IPS DF 19.7 (cell line): ENCODE measurements at places on chromosomes 3 and 15.

DNA sequence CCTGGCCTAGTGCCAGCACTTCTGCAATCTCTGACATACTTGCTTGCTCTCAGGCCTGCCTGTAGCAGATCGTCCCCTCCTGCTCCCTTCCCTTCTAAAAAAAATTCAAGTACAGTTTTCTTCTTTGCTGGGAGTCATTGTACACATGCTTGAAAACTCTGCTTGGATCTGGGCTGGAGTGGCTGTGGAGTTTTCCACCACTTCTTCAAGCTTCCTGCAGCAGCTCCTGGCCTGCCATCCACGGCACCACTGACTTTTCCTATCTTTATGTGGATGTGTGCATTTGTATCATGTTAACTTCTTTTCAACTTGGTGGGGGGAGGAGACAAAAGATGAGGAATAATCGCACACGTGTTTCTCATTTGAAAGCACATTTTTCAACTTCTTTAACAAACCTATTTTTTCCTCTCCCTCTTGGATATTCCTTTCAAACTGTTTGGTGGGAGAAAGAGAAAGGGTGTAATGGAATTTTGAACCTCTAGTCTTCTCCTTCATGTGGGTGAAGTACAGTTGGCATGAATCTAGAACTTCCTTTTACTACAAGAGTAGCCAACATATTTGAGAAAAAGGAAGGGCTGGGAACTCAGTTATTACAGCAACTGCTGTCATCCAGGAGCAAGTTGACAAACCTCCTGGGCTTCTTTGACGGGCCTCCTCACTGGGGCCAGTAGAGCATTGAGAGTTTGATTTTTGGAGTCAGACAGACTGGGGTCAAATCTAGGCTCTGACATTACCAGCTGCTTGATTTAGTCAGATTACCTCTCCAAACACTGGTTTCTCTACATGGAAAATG, 61.2 kb upstream of the LRTM1 start:
- DNase-seq, result no peak

- no peak for DNase-seq
Measured at GRCh38 chr15:27429577-27429976, 458.6 kb downstream of the GABRG3 start.

DNA sequence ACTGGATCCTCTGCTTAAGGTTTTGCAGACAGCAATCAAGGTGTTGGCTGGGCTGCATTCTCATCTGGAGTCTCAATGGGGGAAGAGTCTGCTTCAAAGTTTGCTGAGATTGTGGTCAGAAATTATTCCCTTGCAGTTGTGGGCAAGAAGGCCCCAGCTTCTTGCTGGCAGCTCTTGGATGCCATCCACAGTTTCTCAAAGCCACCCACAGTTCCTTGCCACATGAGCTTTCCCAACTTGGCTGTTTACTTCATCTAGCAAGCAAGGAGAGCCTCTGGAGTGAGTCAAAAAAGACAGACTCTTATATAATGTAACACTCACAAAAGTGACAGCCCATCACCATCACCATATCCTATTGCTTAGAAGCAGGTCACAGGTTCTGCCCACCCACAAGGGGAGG, 62.1 kb upstream of the ABHD2 start:
- DNase-seq, result no peak

DNA sequence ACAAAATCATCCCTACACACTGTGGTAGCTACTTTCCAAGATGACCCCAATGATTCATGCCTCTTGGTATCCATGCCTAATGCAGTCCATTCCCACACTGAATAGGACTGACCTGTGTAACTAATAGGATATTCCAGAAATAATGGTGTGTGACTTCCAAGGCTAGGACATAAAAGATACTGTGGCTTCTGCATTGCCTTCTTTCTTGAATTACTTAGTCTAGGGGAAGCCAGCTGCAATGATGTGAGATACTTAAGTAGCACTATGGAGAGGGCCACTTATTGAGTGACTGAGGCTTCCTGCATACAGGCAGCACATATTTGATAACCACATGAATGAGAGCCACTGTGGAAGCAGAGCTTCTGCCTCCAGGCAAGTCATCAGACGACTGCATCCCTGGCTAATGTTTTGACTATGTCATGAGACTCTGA, 50.1 kb downstream of the NR1I2 start:
- DNase-seq, result no peak

DNA sequence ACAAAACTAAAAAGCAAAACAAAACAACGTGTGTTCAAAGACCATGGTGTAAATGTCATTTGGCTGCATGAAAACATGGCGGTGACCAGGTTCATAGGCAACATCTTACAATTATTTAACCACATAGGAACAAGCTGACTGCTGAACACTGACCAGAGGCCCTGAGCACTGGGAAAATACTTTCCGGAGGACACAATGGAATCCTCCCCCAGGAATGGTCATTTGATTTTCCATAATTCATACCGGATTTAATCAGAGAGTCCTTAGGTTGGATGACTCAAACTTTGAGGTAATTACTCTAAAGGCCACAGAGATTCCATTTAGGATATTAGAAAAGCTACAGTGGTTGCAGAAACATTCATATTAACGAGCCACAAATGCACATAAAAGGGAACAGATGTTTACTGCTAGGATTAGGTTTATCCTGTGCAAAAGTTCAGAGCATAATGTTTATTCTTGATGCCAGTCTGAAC, 254.7 kb downstream of the NR1D2 start:
- DNase-seq, result no peak

DNA sequence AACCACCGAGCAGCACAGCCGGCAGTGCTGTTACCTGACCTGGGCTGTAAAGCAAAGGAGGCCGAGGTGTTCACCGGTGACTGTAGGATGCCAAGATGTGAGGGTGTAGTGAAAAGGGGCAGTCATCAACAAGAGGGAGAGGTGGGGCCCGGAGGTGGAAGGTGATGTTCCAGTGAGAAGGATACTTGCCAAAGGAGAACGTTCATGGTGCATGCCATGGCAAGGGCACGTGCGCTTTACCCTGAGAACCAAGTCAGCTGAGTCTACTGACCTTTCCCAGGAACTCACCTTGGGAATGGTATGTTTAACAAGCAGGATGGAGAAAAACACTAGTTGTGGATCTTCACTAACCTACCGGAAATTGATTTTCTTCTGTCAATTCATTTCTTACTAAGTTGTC, 211.1 kb downstream of the PDZRN3 start:
- no peak for DNase-seq

- no peak for DNase-seq
Measured at GRCh38 chr15:90234096-90234988, at the start of gene GDPGP1. Gene GDPGP1, plus strand, starts transcription at chr15:90234209. Its CDS starts 6,700 bp downstream, at chr15:90240909.

GRCh38 chr3:32186097-32186496, 52.4 kb upstream of the CMTM8 start:
- DNase-seq, result no peak

DNA sequence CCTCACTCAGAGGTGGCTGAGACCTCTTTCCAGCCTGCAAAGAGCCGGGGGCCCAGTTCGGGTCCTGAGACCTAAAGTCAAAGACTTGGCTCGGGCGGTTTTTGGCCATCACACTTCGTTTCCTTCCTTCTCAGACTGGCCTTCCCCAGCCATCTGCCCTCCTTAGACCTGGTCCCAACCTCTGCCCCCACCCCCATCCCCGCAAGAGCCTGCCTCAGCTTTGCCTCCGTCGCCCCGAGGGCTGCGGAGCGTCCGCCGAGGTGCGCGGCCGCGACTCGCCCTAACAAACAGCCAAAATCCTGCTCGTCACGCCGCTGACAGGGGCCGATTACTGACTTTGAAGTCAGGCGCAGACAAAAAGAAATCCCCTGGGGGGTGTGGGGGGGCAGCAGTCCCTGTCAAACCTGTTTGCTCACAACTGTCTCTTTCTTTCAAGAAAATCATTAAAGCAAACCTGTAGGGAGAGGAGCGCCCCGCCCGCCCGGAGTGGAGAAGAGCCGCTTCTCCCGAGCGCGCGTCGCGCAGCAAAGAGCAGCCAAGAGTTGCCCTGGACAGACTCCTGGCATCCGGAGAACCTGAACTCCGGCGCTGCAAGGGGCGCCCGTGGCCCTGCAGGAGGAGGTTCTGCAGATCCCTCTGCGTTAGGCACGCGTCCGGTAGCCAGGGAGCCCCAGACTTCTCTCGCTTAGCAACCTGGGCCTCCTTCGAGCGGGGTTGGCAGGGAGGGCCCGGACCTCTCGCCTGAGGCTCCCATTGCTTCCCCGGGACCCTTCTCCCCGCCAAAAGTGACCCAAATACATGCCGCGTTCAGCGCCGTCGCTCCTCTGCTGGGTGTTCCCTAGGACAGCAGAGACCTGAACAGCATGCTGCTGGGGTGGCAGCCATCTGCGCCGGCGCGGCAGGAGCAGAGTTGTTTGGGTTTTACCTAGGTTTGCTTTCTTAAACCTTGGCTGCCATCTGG, 4.5 kb downstream of the SOX14 start:
- no peak for DNase-seq

- no peak for DNase-seq
Measured at GRCh38 chr15:87219650-87220615, 1036.6 kb downstream of the NTRK3 start.

DNA sequence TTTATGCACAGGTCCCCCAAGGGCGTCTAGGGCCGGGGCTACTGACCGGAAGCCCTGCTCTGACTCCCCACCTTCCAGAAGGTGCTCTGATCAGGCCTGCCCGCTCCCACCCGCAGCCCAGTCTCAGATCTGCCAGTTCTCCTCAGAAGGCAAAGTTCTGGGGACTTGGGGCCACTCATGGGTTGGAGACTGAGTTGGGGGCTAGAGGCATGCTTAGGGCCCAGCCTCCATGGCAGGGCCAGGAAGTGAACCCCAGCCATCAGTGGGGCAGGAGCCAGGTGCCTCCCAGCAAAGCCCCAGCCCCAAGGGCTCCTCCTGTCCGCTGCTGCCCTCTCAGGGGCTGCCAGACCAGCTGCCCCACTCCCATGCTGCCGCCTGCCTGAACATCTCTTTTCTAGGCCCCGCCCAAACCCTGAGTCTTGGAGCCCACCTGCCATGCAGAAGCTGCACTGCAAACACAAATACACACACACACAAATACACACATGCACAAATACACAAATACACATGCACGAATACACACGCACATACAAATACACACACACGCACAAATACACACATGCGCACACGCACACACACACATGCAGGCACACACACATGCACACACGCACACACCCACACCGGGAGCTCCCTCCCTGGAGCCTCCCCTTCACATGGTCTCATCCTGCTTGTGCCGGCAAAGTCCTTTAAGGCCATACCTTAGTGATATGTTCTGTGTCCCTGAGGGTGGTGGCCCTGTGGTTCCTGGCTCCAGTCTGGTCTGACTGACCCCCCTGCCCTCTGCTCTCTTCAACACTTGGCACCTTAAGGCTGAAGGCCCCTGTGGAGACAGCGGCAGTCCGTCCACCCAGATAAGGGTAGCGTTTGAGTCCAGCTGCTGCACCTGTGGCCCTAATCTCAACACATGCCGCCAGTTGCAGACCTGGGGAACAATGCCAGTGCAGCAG, 59.2 kb upstream of the KLF13 start:
- no peak for DNase-seq

DNA sequence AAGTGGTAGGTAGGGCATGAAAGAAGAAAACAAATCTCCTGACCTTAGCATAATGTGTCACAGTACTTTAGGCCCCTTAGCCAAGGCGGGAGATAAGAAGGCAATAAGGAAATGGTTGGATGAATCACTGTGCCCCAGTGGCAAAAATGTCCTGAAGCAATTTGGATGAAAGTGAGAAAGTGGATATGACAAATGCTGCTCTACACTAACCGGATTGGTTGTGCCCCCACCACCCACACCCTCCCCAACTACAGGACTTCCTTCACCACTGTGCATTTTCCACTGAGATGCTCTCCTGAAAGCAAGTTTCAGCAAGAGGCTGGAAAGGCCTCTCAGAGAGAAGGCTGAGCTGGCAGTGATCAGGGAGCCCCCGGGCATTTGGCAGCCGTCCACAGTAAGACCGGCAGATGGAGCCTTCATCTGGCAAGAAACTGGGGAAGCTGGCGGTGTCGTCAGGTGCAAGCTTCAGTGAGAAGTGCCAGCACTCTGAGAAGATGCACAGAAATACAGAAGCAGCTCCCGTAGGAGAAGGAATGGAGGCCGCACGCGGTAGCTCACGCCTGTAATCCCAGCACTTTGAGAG, 63.8 kb downstream of the ATP1B3 start:
- no peak for DNase-seq

DNA sequence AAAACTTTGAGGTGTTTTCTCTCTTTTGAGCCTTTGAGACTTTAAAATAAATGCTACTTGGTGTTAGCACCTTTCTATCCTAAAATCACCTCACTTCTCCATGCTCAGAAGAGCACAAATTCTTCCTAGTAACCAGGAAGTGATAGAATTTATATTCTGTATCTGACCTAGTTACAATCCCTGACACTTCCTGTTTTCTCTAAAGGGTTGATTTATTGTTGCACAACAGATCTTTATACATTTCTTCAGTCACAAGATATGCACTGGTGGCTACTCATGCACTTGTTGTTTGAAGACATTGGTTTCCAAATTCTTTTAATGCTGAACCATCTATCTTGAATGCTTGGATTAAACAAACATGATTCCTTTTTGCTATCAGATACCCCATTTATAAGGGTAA, 47.2 kb upstream of the CNTN3 start:
- DNase-seq, result no peak

GRCh38 chr3:173538410-173538809, 140.9 kb downstream of the NLGN1 start:
- DNase-seq, result no peak

DNA sequence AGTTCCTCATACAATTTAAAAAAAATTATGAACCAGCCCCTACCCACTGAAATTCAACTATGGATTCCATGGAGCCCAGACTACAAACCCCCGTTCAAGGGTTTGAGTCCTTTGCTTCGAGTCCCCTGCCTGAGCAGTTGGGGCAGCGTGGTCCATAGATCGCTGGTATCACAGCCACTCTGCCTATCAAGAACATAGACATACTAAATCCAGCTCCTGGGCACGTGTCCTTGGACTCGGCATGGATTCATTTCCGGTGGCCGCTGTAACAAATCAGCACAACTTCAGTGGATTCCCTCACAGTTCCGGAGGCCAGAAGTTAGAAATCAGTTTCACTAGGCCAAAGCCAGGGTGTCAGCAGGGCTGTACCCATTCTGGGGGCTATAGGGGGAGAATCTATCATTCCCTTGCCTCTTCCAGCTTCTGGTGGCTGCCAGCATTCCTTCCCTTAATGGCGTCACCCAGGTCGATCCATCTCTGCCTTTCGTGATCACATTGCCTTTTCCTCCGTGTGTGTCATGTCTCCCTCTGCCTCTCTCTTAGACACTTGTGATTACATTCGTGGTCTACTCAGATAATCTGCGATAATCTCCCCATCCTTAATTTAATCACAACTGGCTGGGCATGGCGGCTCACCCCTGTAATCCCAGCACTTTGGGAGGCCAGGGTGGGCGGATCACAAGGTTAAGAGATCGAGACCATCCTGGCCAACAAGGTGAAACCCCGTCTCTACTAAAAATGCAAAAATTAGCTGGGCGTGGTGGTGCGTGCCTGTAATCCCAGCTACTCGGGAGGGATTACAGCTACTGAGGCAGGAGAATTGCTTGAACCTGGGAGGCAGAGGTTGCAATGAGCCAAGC, 4.6 kb upstream of the TMEM44 start:
- DNase-seq, result no peak

DNA sequence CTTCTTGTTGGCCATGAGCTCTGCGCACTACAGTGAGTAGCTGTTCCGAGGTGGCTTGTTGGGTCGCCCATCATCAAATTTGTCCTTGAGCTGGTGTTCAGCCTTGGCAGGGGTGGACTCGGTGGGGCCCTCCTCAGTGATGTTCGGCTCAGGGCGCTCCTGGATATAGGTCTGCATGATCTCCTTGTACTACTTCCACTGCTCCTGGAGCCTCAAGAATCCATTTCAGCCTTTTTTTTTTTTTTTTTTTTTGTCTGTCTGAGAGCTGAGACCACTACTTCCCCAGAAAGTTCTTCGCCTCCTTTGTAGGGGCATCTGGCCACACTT, 39.3 kb upstream of the ARL8B start:
- no peak for DNase-seq

GRCh38 chr3:124928333-124929202, 6.0 kb downstream of the MUC13 start:
- peak; percentile 20 for DNase-seq
